Osteocyte (in vitro differentiated cells): ENCODE measurements at places on chromosomes 4 and X.

GRCh38 chr4:38466401-38466800 is 197.6 kb upstream of the KLF3 start:
- no peak for DNase-seq

DNA sequence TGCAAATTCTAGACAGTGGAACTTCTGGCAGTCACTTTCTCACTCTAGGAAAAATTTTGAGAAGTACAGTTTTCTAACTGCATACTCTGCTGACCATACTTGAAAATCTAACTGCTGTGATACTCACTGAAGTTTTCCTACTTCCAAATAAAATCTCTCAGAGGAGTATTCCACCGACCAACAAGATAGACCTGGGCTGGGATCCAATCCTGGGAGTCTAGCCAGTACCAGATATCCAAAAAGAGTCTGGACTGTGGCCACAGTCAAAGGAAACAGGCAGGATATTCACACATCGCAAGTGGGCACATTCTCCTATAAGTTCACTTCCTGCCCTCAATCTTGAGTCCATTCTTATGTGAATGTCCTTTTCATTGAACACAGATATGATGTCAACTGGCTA is 1138.7 kb upstream of the PCDH7 start:
- no peak for DNase-seq

DNA sequence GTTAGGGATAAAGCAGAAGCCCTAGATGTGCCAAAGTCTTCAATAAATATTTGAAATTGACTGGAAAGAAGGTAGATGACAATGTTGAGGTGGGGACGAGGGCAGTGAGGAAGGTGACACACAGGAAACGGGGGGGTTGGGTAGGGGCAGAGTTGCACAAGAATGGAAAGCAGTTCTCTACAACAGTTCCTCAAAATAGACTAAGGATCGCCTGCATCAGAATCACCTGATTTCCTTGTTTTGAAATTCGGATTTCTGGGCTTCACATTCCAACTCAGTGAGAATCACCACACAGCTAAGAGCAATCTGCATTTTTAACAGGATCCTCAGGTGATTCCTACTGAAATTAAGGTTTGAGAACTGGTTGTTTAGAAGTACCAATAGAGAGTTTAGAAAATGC is 70.6 kb downstream of the ARFIP1 start:
- no peak for DNase-seq

DNA sequence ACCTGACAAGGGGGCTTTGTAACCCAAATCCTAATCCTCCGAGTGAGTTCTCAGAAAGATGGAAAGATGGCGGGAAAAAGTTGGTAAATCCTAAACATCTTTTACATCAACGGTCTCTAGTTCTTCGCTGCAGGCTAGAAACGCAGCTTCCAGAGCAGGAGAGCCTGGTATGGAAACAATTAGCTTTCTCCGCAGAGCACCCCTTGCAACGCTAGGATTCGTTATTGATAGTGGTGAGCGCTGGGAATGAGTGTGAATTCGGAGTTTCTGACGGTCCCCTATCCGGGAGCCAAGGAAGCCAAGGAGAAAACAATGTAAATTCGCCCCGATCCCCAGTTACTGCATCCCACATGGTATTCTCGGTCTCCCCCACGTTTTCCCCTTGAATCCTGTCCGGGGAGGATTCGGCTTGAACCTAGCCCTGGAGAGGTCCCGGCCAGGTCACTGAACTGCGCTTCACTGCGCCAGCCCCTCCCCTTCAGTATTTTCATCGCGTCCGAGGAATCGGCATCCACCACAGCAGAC is 4.7 kb upstream of the NEUROG2 start:
- no peak for DNase-seq

DNA sequence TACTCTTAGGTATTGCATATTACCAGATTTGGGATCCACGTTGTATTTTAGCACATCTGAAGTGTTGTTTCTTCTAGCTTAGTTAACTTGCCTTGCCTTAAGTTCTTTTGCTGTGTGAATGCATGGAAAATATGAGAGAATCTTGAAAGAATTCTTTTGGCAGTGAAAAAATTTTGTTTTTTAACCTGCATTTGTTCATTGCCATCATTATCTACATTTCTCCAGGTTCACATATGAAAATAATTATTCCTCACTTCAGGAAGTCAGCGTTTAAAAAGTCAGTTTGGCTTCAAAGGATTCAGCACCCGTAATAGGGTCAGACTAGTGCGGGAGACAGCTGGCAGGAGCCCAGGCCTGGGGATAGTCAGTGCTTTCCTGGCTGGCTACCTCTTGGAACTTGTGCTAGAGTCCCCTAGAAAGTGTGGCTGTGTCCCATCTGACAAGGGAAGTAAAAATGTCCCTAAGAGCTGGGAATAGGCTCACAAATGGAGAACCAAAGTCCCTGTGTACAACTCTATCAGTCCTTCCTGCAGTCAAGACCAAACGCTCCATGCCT is 251.9 kb upstream of the KLF3 start:
- no peak for DNase-seq

- DNase-seq, result no peak
These were observed 225.1 kb downstream of the CBR4 start for GRCh38 chr4:168784786-168785461.

DNA sequence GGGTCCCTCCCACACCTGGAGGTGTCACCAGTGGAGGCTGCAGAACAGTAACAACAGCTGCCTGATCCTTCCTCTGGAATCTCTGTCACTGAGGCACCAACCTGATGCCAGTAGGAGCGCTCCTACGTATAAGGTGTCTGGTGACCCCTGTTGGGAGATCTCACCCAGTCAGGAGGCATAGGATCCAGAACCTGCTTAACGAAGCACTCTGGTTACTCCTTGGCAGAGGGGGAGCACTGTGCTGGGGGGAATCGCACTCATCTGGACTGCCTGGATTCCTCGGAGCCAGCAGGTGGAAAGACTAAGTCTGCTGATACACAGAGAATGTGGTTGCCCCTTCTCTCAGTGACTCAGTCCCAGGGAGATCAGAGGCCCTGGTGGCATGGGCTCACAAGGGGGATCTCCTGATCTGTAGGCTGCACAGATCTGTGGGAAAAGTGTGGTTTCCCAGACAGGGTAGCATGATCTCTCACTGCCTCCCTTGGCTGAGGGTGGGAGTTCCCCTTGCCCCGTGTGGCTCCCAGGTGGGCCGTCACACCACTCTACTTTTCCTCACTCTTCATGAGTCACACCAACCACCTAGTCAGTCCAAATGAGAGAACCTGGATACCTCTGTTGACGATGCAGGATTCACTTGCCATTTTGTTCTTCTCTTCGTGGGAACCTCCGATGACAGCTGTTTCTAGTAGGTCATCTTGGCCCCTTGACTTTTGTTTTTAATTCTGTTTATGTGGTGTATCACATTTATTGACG is 305.9 kb downstream of the IDS start:
- no peak for DNase-seq

GRCh38 chrX:123847056-123847455 is 12.8 kb upstream of the XIAP start:
- no peak for DNase-seq

- DNase-seq, result no peak
These were observed 466.3 kb upstream of the HS3ST1 start for GRCh38 chr4:11894977-11895376.

DNA sequence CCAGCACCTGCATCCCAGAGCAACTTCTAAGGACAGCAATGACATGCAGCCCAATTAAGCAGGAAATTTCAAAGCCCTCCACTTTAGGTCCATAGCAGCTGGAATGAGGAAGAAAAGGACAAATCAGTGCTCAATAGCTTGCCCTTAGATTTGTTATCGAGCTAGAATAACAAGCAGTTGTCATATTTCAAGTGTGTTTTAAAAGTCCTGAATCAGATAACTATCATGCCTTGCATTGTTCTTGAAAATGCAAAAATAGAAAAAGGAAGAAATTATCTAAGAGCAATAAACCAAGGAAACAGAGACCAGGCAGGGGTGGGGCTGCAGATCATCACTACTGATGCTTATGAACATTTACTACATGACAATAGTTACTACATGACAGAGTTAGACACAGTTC is 43.9 kb upstream of the KLF3 start:
- DNase-seq, result no peak

GRCh38 chr4:6446538-6447451 is 25.6 kb downstream of the PPP2R2C start:
- DNase-seq, result no peak

GRCh38 chrX:103913356-103914020 is 48.9 kb upstream of the TMSB15B start:
- no peak for DNase-seq

DNA sequence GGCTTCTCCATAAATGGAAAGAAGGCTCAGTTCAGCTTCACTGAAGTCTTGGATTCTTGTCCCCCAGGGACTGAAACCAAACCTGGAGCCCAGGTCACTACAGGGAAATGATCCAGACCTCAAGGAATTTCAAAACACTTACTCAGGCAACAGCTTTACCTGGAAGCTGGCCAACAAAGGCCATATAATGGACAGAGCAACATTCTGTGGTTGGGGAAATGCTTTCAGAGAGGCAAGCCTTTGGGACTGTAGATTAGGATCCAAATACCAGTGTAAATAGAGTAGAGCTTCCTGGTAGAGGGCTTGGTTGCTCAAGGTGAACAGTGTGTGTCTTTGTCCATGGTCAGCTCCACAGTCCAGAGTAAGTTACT is 57.0 kb upstream of the PROM1 start:
- DNase-seq, result no peak
